ENCODE measurements at places on chromosomes 2 and 18. TPM values are rescaled to one million over a fixed set of nuclear protein-coding genes. Genes with fewer than 3 reads are reported as not detected.

HOXD12 gene
- not detected for total RNA-seq

GRCh38 chr2:173511357-173511756, 156.7 kb downstream of the CDCA7 start:
- no peak for DNase-seq

CYTIP gene
- total RNA-seq: 4.2 TPM

DNA sequence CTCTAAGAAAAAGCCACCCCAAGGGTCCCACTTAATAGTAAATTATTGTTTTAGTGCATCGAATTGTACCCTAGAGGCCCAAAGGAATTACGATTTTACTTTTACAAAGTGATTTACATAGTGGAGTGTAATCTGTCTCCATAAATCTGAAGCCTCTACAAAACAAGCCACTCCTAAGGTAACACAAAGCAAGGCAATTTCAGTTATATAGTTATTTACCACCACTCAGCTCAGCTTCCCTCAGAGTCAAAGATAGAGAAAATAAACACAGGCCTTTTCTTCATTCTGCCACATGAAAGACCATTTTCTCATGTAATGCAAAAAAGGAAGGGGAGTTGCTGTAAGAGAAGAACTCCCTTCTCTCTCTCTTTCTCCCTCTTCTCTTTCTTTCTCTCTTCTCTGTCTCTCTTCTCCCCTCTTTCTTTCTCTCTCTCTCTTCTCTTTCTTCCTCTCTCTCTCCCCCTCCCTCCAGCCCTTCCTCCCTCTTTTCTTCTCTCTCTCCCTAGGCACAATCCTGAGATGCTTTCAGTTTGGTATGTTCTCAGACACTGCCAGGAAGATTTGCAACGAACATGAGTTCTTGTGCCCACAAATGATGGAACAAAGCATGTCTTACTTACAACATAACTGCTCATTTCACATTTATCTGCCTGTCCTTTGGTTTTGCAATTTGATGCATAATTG, 264.5 kb downstream of the BCL2 start:
- DNase-seq: no peak

All from right cardiac atrium (tissue), 5 donors.